ENCODE measurements at places on chromosomes 12 and 14.

GRCh38 chr14:68548194-68549076, 244.4 kb downstream of the ZFP36L1 start:
- DNase-seq = no peak

- DNase-seq = no peak
Observed at GRCh38 chr14:65242732-65243134, 140.4 kb upstream of the MAX start.

- no peak for DNase-seq
Observed at GRCh38 chr12:27342536-27342935, 9.9 kb downstream of the BMAL2 start.

- DNase-seq = no peak
Observed at GRCh38 chr12:25585662-25586061, 32.6 kb upstream of the LMNTD1 start.

DNA sequence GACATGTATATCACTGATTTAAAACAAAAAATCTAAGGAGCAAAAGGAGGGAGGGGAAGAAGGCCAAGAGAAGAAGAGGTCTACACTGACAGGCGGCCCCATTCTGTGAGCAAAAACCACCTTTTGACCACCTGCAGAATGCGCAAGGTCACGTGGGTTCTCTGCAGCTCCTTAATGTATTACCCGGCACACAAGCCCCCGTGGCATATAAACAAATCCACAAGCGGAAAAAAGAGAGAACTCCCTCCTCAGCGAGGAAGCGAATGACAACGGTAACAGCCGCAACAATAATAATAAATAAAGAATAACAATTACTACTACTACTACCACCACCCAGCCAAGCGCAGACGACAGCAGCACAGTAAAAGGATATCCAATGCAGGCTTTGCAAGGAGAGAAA, 1.3 kb downstream of the KSR2 start:
- no peak for DNase-seq

DNA sequence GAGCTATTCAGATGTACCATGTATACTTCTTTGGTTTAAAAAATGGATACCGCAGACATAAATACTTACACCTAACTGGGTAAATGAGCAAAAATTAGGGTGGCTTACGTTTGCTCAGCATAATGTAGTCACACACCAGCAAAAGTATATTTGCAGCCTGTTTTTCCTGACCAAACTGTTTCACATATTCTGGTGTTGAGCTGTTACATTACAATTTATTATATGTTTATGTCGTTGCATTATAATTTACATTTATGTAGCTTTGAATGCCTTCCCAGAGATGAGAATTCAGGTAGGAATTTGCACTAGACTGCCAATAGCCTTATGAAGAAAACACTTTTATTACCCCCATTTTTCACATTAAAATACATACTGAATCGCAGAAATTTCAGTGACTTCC, 183.3 kb downstream of the PTPRO start:
- no peak for DNase-seq

- DNase-seq = no peak
Observed at GRCh38 chr12:125519026-125519651, 453.9 kb downstream of the AACS start.

Data from activated T-cell treated with anti-CD3 and anti-CD28 coated beads for 4 hours (primary cell).